Caki2 (cell line): ENCODE measurements at places on chromosomes 6 and 20.

DNA sequence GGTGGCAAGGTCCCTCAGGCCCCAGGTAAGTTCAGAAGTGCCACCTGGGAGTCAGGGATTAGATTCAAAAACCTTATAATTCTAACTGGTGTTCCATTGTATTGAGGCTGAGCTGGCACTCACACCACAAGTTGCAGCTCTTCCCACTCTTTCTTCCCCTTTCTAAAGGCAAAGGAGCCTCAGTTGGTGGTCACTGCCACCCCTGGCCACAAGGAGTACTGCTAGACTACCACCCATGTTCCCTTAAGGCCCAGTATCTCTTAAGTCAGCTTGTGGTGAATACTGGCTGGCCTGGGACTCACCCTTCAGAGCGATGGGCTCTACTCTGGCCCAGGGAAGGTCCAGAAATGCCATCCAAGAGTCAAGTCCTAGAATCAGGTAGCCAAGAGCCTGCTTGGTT is 421.1 kb upstream of the KHDRBS2 start:
- no peak for DNase-seq

DNA sequence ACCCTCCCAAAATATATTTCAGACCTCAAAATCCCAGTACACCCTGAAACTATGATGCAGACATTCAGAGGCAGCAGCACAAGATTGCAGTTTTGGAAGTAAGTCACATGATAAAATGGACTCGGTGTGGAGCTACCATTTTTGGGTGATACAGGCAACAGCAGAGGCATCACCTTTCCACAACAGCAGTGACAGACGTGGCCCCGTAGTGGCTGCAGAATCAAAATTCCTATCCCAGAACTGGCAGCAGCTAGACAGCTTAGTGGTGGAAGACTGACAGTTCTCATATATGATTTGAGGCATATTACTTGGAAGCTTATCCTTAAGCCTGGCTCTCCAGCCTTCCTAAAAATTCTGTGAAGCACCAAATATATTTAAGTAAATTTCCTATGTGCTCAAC is 19.9 kb downstream of the PLN start:
- DNase-seq: no peak

DNA sequence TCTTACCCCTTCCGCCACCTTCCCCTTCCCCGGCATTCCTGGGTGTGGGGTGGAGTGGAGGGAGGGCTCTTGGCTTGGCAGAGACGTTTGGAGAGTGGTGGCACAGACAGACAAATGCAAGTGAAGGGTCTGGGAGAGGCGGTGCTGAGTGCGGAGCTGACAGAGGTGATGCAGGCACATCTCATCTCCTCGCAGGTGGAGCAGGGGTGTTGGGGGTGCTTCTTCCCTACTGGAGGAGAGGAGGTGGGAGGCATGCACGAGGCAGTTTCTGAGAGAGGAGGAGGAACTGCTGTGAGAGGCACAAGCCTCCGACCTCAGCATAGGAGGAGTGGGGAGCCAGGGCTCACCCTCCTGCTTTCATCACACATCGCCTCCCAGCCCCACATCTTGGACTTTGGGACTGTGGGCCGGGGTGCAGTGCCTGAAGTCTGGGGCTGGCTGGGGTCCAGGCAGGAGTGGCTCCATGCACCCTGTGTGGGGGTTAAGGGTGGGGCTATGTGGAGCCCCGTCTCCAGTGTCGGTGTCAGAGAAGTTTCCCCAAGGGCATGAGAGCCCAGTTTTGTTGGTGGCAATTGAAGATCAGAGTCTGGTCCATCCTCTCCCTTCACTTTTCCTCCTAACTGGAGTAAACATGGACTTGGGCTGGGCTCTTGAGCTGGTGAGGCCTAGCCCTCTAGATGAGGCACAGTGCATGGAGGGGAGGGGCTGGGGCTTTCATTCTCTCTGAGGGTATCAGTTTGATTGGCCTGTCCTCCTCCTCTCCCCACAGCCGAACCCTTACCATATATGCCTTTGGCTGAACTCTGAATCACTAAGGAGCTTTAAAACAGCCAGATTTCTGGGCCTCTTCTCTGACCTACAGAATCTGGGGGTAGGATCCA is 20.2 kb upstream of the SLC22A7 start:
- DNase-seq: no peak

DNA sequence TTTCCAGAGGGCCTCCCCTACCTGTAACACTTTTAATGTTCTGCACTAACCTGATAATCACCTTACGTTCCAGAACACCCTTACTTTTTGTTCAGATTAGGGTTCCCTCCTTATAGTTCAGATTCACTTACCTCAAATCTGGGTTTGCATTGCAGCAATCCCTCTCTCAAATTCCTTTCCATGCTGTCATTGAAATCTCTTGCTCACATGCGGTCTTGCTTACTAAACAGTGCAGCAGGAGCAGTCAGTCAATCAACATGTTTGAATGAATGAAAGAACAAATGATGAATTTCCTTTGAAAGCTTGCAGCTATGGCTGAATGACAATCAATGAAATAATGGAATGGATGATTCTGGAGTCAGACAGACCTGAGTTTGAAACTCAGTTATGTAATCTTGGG is 200.1 kb downstream of the HIVEP2 start:
- no peak for DNase-seq

- DNase-seq: no peak
These were observed 1.1 kb downstream of the ABRACL start for GRCh38 chr6:139029470-139030227.

GRCh38 chr20:58538752-58539151 is 23.6 kb upstream of the APCDD1L start:
- DNase-seq: no peak

DNA sequence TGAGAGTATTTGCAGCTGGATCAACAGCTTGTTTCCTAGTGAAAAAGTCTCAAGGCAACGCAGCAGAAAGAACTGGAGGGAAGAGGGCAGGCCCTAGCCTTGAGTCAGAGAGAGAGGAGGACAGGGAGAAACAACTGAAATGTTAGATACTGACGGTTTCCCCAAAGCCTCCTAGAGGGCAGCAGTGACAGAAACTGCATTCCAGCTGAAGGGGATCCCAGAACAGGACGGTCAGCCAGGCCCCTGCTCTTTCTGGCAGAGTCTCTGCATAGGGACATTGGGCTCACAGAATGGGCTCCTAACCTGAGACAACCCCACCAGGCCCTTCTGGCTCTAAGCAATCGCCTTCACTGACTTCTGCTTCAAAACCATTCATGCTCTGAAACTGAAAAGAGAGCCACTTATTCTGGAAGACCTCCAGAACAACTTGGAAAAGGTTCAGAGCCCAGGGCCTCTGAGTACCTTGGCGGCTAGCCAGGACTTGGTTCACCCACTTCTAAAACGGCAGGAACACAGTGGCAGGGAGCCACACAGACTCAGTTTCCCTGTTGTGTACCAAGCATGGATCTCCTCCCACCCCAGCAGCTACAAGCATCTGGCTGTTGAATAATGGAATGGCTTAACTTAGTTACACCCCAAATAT is 72.9 kb downstream of the PSMB1 start:
- no peak for DNase-seq

DNA sequence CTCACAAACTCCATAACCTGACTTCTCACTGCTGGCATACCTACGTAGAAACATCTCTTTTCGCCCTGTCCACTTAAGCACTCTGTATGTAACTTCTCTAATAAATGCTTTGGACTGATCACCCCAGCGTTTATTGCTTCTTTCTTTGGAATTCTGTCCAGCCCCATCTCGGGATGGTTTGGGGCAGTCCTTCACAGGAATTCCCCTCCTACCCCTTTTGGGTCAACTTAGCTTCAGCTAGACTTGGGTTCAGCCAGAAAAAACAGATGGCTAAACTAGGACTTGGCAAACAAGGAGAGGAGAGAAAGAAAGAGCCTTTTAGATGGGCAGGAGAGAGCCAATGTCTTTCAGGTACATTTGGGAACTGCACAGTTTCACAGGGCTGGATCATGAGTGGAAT is 3.9 kb upstream of the LTV1 start:
- no peak for DNase-seq

DNA sequence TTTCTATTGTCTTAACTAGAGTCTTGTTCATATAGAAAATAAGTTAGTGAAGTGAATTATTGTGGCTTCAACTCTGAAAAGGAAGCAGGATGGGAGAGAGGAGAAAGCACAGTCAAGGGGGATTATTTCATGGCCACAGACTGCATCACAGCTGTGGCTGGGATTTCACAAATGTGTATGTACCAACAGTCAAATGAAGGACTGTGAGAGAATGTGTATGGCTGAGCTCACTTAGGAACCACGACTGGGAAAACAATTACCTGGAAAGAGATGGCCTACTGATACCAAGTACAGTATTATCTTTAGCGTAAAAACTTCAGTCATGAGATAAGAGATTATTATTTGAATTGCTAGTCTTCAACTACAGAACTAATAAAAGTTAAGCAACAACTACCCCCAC is 54.9 kb downstream of the SESN1 start:
- DNase-seq: no peak

DNA sequence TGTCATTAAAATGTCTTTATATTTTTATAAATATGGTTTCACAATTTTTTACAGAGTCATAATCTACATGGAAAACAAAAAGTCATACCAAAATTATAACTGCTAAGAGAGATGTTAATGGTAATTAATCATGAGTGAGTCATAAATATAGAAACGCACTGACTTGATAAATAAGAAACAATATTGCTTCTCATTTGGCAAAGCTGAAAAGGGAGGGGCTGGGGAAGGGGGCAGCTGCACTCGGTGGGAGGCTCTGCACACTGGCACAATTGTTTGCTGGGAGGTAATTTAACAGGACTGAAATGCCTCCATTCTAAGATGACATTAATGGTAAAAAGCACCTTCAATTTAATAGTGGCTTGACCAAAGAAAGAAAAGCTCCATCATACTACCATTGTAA is 133.3 kb upstream of the AGPAT4 start:
- no peak for DNase-seq

DNA sequence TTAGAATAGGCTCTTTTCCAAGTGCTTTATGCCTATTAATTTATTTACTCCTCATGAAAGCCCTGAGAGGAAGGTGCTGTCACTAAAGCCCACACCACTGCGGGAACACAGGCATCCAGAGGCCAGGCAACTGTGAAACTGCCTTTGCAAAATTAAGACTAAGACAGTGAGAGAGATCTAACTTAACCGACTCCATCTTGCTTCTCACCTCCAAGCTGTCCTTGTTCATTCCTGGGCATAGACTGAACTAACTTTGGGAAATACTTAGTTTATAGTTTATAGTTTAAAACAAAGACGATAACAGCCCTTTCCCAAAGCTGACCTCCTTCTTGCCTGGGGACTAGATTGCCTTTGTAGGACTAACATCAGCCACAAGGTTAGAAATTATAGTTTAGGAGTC is 80.1 kb downstream of the RSPH3 start:
- no peak for DNase-seq

- no peak for DNase-seq
These were observed 49.2 kb downstream of the KHDC1L start for GRCh38 chr6:73176057-73176456.

GRCh38 chr6:138331444-138331843 is 46.3 kb upstream of the SMIM28 start:
- DNase-seq: no peak

GRCh38 chr6:111813237-111813636 is 60.0 kb downstream of the FYN start:
- DNase-seq: no peak

DNA sequence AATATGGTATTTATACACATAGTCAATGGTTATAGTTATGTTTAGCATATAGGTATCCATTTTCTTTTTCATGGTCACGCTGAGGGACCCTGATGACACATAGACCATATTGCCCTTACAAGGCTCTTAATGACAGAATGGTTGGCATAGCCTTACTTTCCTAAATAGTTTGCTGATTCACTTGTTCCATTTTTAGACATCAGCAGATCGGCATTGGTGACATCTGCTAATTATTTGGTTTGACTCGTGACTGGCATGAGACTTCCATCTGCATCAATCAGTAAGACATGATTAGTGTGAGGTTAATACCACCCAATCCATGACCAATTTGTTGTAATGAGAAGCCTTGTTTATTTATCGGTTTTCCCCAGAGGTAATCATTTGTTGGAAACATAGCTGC is 309.7 kb downstream of the ALDH8A1 start:
- no peak for DNase-seq

- DNase-seq: no peak
These were observed 157.1 kb downstream of the BCKDHB start for GRCh38 chr6:80263585-80263984.

DNA sequence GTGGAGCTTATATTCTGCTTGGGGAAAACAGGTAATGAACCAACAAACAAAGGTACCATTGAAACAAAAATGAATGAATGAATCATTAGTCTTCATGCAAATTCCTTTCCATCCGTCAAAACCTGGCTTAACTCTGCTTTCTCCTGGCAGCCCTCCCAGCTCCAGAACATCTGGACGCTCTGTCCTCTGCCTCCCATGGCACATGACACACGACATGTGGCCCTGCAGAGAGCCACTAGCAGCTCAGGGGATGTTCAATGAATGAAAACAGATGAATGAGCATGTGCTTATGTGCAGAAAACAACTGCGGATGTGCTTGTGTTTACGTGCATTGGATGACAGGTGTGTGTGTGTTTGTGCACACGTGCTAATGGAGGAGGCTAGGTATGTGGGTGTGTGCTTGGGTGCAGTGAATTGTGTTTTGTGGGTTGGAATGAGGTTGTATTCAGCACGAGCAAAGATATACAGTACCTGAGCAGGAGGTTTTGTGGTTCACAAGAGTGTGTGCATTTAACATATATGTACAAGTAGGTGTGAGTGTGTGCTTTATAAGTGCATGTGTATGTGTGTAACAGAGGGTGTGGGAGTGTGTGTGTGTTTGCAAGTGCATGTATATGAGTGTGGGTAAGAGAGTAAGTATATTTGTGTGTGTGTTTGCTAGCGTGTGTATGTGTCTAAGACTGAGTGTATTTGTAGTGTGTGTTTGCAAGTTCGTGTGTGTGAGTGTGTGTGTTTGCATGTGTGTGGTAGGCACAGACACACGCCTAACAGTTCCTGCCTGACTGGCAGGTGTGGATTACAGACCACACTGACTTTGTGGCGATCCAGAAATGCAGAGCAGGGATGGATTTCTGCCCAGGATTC is 374.1 kb upstream of the SULF2 start:
- no peak for DNase-seq

GRCh38 chr6:110523451-110524021 is 47.1 kb upstream of the SLC22A16 start:
- no peak for DNase-seq

GRCh38 chr20:277496-277781 is 13.1 kb downstream of the C20orf96 start:
- no peak for DNase-seq

DNA sequence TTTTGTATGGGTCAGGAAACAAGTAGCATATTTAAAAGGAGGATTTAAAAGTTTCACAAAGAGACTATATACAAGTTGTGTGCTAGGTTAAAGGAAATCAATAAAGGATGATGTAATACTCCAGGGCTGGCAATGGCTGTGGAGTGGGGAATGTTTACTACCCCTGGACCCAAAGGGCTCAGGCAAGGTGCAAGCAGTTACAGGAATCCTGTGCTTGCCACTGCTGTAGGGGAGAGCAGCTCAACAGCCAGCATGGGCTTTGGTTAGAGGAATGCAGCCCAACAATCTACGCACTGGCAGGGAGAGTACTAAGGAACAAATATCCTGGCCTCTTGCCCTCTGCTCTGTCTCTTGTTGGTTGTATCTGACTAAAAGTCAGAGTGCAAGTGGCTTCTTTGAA is 1642.2 kb downstream of the KHDRBS2 start:
- DNase-seq: no peak

GRCh38 chr6:131199568-131200272 is 64.5 kb downstream of the AKAP7 start:
- peak; percentile 43 for DNase-seq

GRCh38 chr6:71420095-71420692 is 131.6 kb downstream of the OGFRL1 start:
- no peak for DNase-seq
